ENCODE measurements at places on chromosomes 13 and 19.

DNA sequence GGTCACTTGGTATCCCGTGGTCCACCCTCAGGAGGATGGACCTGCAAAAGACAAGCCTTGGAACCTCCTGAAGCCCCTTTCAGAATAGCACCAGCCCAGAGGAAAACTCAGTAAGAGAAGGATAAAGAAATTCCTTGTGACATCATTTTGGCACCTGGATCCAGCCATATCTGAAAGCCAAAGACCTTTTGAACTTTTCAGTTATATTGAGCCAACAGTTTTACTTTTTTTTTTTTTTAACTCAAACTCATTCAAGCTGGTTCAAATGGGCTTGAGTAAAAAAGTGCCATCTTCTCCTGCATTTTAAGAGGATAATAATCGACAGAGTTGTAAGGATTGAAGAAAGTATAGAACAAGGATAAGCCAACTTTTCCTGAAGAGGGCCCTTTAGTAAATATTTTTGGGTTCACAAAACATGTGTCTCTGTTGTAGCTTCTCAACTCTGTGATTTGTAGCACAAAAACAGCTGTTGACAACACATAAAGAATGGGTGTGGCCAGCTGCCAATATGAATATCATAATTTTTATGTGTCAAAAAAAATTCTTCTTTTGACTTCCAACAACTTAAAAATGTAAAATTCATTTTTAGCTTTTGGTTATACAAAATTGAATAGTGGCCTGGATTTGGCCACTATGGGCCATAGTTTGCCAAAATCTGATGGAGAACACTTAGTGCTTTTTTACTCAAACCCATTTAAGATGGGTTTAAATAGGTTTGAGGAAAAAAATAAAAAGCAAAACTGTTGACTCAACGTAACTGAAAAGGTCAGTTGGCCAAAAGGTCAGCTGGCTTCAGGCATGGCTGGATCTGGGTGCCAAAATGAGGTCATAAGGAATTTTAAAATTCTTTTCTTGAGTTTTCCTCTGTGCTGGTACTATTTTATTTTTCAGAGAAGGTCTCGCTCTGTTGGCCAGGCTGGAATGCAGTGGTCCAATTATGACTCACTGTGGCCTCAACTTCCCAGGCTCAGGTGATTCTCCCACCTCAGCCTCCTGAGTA, 50.7 kb downstream of the ACSBG2 start:
- DNase-seq, result no peak

DNA sequence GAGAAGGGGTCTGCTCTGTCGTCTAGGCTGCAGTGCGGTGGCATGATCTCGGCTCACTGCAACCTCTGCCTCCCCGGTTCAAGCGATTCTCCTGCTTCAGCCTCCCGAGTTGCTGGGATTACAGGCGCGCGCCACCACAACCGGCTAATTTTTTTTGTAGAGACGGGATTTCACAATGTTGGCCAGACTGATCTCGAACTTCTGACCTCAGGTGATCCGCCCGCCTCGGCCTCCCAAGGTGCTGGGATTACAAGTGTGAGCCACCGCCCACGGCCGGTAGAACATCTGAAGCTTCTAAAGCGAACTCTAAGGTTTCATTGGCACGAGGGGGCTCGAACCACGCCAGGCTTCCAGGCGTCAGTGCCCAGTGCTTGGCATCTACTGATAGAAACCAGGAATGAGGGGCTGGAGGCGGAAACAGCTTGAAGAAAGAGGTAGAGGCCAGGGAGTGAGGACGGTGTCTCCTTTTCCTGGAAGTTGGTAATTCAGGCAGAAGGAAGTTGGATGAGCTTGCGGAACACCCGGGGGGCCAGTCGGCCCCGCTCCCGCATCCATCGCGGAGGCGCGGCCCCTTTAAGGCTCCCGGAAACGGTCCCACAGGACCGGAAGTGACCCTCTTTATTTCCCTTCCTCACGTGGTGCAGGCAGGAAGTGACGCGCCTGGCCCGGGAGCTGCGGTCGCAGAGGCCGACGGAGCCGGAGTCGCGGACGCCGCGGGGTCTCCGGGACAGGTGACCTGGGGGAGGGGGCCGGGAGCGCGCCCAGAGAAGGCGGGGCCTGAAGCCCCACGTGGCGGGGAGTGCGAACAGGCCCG, at the start of gene CCDC9:
CCDC9 (plus strand) TSS at position 647 of the 814 bp plus-strand sequence. CDS start 1,876 bp downstream, outside the sequence.
- DNase-seq, result peak; percentile 93

- DNase-seq, result no peak
Measured at GRCh38 chr19:4972509-4973230, 3.8 kb downstream of the KDM4B start.

GRCh38 chr13:101614491-101614890, 162.0 kb downstream of the ITGBL1 start:
- no peak for DNase-seq

DNA sequence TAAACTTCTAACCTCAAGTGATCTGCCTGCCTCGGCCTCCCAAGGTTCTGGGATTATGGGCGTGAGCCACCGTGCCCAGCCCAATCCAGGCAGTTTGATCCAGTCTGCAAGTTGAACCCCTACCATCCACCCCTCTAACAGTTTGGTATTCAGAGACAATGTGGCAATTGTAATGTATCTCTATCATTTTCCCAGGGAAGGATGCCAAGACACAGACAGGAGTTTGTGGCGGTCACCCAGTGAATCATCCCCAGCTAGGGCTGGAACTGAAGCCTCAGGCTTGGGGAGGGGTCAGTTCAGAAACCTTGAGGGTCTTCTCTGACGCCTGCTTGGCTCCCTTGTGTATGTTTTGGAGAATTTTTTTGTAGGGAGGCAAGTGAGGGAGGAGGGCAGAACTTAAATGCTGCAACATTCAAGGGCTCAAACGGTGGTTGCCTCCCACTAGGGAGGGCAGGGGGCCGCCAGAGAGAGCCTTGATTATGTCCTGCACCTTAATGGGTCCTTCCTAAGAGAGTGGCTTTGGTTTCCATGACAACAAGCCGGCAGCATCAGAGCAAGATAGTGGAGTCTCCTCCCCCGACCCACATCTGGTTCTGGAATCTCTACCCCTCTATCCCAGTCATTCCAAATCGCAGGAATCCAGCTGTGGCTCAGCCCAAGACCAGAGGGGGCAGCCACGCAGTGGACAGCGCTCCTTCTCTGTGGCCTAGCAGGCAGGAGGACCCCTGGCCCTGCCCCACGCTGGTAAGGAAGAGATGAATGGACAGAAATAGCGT, 14.9 kb upstream of the FEM1A start:
- no peak for DNase-seq

DNA sequence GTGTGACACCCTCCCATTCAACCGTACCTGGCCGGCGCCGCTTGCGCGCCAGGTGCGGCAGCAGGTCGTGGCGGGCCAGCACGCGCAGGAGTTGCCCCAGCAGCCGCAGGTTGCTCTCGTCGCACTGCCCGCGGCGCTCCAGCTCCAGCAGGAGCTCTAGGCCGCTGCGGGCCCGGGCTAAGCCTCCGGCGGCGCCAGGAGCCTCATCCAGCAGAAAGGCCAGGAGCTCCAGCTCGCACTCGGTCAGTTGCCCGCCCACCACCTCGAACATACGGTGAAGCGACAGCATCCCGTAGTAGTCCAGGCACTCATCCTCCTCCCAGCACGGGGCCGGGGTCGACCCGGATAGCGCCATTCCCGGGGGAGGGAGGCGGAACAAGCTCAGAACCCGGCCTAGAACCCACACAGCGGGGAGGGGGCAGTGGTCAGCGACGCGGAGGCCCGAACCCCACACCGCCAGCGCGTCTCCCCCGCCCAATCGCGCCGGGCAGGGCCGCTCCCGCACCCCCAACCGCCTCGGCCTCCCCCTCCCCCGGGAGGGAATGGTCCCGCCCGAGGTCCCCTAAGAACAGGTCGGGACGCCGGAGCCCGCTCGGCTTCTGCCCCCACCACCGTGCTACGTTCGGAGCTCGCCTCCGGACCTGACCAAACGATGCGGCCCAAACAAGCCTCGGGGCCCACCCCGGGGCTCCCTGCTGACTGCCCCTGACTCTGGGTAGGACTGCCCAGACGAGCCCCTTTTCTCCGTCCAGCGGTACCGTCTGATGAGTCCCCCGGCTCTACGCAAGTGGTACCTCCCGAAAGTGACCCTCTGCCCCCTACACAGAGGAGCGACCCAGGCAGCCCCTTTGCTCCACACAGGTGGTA, 591 bp downstream of the DEDD2 start:
- DNase-seq, result no peak

- DNase-seq, result peak; percentile 29
Measured at GRCh38 chr13:19782049-19782726, 557 bp downstream of the PSPC1 start.

GRCh38 chr13:77565635-77566034, 30.1 kb downstream of the SCEL start:
- no peak for DNase-seq

DNA sequence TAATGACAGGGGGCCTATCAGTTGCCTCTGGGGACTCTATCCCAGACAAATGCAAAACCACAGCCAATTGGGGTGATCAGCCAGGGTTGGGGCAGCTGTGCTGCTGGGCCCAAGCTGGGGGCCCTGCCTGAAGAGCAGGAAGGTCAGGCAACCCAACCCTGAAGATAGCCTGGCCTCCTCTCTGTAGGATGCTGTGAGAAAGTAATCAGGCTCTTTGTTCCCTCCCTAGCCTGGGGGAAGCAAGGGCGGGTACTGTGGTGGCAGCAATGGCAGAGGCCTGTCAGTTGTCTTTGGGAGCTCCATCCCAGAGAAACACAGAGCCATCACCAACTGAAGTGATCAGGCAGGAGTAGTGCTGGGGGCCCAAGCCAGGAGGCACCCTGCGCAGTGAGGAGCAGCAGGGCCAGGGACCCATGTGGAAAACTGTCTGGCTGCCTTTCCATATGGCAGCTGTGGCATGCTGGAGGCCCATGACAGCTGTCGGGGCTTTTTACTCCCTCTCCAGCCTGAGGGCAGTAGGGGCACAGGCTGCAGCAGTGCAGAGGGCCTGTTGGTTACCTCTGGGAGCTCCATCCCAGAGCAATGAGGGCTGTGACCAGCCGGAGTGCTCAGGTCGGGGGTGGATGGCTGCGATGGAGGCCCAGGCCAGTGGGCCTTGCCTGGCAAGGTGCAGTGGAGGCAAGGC, 73.6 kb upstream of the ATP12A start:
- no peak for DNase-seq

DNA sequence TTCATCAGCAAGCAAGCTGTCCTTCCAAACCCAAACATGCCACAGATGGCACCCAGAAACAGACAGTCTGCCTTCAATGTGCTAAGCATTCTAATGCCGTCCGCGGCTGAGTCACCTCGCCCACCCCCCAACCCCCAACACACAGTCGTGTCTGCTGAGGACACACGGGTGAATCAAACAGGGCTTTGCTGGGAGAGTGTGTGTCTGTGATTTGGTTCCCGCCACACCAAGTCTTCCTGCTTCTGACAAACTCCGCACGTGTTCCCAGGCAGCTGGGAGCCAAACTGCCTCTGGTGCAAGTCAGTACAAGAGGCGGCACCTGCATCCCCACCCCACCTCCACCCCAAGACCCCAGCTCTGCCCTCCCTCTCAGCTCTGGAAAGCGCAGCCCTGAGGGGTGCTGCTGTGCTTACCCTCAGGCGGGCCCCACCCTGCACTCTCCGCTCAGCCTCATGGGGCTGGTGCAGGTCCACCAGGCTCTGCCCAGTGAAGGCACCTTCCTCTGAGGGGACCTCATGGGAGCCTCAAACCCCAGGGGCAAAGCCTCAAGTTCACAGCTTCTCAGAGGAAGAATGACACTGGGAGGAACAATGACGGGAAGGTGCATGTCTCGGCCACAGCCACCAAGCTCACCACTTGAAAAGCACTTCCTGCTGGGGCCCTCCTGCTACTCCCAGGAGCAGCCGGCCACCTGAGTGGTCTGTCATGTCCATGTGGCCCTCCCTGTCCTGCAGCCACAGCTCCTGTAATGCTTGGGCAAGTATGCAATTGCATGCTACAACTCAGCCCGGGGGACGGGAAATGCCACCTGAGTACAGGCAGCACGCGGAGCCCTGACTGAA, 15.0 kb upstream of the SLC35E1 start:
- DNase-seq, result no peak

DNA sequence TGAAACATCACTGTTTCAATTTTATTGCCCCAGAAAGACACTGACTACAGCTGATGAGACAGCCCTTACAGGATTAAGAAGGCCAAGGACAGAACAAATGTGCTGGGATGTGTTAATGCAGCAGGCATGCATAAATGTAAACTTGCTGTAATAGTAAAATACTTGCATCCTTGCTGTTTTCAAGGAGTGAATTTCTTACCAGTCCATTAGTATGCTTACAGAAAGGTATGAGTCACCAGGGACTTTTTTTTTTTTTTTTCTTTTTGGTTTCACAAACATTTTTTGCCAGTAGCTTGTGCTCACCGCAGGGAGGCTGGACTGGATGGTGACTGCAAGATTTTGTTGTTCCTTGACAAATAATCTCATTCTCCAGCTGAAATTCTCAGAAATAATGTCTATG, 55.1 kb downstream of the GPR180 start:
- DNase-seq, result peak; percentile 6

GRCh38 chr19:2726160-2726855, 5.1 kb upstream of the DIRAS1 start:
- DNase-seq, result no peak

- no peak for DNase-seq
Measured at GRCh38 chr19:803099-803561, 5.9 kb downstream of the PTBP1 start.

DNA sequence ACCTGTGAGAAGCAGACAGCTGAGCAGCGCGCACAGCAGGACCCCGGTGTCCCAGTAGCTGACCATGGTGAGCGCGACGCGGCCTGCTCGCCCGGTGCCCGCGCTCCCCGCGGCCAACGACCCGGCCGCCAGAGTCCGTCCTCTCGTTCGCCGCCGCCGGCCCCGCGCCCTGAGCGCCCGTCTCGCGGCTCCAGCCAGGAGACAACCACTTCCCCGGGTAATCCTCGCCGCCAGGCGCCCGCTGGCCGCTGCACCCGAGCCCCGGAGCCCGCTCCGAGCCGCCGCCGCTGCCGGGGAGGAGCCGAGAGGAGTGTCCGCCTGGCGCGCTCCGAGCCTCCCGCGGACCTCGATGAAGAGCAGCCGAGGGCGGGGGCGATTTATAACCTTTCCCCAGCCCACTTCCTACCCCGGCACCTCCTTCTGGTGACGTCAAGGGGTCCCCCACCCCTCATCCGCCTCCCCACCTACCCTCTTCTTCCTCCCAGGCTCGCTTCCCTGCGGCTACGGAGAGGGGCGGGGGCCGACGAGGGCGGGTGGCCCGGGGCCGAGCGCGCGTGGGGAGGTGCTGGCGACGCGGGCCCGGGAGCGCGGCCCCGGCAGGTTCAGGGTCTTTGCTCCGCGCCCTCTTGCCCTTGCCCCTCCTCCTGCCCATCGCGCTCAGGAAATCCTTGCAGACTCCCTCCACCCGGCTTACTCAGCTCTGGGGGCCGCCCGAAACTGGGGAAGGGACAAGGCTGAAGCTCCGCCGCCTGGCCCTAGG, at the start of gene FLT1:
FLT1 (minus strand) TSS at position 351 of the 760 bp plus-strand sequence; CDS start at position 66, 285 bp downstream.
- DNase-seq, result no peak

- DNase-seq, result no peak
Measured at GRCh38 chr19:6529351-6529750, 1.5 kb upstream of the TNFSF9 start.

DNA sequence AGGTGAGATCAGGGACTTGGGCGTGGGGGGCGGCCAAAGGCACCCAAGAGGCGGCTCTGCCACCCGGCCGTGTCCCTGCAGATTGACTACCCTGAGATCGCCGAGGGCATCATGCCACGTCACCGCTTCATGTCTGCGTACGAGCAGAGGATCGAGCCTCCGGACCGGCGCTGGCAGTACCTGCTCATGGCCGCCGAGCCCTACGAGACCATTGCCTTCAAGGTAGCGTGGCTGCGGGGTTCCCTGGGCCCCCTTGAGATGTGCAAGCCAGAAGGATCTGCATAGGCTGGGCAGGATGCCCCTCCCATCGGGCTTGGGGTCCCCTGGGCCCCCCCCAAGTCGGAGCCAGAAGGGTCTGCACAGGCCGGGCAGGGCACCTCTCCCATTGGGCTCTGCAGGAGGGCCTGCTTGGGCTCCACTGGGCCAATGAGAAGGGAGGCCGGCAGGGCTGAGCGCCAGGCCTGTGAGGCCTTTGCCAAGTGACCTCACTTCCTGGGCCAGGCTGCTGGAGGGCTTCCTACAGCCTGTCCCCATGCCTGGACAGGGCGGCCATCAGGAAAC, 2.2 kb upstream of the AMH start:
- DNase-seq, result no peak

Data from stimulated activated CD4-positive, alpha-beta T cell treated with anti-CD3 and anti-CD28 coated beads, TNF-alpha, amount 100 ng/mL, for 48 hours (primary cell).